ENCODE measurements at places on chromosomes 6 and 20. TPM values are rescaled to one million over a fixed set of nuclear protein-coding genes. Genes with fewer than 3 reads are reported as not detected.

MICB gene
- total RNA-seq, result 1.5 TPM

ASIP gene
- 0.99 TPM for total RNA-seq

HLA-DOB gene
- total RNA-seq, result not detected

PRPH2 gene
- 0.71 TPM for total RNA-seq

NR2E1 gene
- not detected for total RNA-seq

FAM50B gene
- total RNA-seq, result 9.6 TPM

TOX2 gene
- 0.27 TPM for total RNA-seq

RSPO4 gene
- total RNA-seq, result not detected

PRRT1 gene
- 3.6 TPM for total RNA-seq

SLC16A10 gene
- 0.95 TPM for total RNA-seq

SAMD10 gene
- 2.8 TPM for total RNA-seq

MBOAT1 gene
- 6.9 TPM for total RNA-seq

DNA sequence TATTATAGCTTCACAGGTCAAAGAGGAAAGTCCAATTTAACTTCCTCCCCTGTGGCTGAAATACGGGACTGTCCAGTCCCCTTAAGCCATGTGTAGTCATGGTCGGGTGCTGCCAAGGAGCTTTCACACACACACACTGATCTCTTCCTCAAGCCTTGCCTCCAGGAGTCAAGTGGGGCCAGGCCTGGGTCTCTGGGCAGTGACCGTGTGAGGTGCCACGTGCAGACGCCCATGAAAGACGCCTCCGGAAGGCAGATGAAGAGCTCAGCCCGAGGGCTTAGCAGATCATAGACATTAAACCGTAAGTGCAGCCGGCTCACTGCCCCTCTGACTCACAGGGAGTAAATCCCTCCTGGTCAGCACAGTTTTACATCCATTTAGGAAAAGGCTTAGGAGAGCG lies 4.2 kb downstream of the GABRR2 start:
- no peaks in the 10 kb centered on the region for H3K27me3 ChIP-seq
- H3K36me3 ChIP-seq, result no peaks in the 10 kb centered on the region
- H3K4me1 ChIP-seq, result peaks cover 24% of the 10 kb centered on the region
- no peak for DNase-seq
- no peak overlapping the region for H3K27ac ChIP-seq
- no peak overlapping the region for H3K4me3 ChIP-seq

DNA sequence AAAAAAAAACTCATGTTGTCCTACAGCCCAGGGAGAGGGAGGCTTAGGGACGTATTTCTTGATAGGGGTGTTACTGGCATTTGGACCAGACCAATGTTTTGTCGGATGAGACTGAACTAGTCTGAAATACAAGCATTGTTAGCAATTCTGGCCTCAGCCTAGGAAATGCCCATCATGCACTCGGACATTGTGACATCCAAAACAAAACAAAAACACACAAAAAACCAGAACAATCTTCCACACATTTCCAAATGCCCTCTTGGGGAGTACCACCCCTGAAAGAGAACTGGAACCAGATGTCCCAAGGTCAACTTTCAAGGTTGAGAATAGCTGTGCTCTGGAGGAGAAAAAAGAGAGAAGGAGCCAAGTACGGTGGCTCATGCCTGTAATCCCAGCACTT lies 299.1 kb upstream of the JARID2 start:
- no peaks in the 10 kb centered on the region for H3K27me3 ChIP-seq
- H3K27ac ChIP-seq, result no peak overlapping the region
- no peak overlapping the region for H3K4me3 ChIP-seq
- no peaks in the 10 kb centered on the region for H3K4me1 ChIP-seq
- H3K36me3 ChIP-seq, result no peaks in the 10 kb centered on the region
- no peak for DNase-seq

DNA sequence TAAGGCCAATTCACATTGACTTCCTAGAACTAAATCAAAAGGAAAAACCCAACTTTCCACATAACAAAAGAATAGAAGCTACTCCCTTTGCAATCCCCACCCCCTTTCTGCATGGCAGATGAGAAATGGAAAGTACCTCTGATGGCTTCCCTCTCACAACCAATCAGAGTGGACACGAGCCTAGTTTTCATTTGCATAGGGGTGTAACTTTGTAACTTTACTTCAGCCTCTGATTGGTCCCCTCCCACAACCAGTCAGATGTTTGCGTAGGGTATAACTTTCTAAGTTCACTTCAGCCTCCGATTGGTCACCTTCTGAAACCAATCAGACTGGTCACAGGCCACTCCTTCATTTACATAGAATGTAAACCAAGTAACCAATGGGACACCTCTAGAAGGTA lies 328.5 kb downstream of the CDH26 start:
- DNase-seq, result no peak
- no peak overlapping the region for H3K4me3 ChIP-seq
- H3K27ac ChIP-seq, result no peak overlapping the region

DNA sequence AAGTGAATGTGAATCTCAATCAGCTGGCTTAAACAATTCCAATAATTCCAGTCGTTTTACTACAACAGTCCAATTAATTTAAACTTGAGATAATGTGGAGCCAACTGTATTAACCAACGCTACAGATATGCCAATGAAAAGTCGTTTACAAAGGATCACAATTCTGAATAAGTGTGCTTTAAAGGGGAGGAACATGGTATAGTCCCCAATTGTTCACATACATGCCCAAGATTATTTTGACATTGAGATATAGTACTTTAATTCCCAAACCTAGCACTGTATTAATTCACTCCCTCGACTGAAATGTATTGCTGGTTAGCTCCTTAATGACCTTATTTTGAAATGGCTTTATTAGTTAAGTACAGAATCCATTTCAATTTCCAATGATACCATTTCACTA lies 2.5 kb downstream of the AKIRIN2 start:
- H3K27ac ChIP-seq, result peak overlapping the region; percentile 96
- peak overlapping the region; percentile 84 for H3K4me3 ChIP-seq
- DNase-seq, result no peak

GRCh38 chr6:136123468-136123867 lies 126.6 kb downstream of the MTFR2 start:
- no peak for DNase-seq
- no peaks in the 10 kb centered on the region for H3K36me3 ChIP-seq
- H3K27me3 ChIP-seq, result no peaks in the 10 kb centered on the region
- no peaks in the 10 kb centered on the region for H3K4me1 ChIP-seq
- no peak overlapping the region for H3K4me3 ChIP-seq

- no peaks in the 10 kb centered on the region for H3K4me1 ChIP-seq
- DNase-seq, result no peak
- no peaks in the 10 kb centered on the region for H3K27me3 ChIP-seq
Measured at GRCh38 chr6:91483415-91484105, 896.7 kb upstream of the MAP3K7 start.

DNA sequence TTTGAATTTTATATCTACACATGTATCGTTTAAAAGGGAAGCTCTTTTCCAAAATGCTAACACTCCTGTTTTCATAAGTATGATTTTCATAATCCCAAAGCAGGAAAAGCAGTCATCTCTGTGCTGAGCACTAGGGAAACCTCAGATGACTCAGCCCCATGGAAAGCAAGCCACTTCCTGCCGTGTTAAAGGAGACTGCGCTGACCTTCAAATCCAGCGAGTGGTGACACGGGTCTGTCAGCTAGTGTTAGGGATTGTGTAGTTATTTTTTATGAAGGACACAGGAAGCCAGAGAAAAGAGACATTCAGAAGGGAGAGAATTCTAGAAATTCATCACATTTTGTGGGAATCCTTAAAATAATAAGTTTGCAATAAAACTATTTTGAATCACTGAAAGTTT lies 57.0 kb upstream of the CD93 start:
- no peak overlapping the region for H3K4me3 ChIP-seq
- H3K36me3 ChIP-seq, result no peaks in the 10 kb centered on the region
- peak; percentile 76 for DNase-seq
- H3K4me1 ChIP-seq, result peaks cover 9% of the 10 kb centered on the region
- no peaks in the 10 kb centered on the region for H3K27me3 ChIP-seq

GRCh38 chr6:46048646-46049297 lies 33.1 kb upstream of the CLIC5 start:
- no peak overlapping the region for H3K4me3 ChIP-seq
- H3K27me3 ChIP-seq, result no peaks in the 10 kb centered on the region
- H3K27ac ChIP-seq, result no peak overlapping the region
- no peaks in the 10 kb centered on the region for H3K36me3 ChIP-seq
- DNase-seq, result no peak
- peaks cover 8% of the 10 kb centered on the region for H3K4me1 ChIP-seq

DNA sequence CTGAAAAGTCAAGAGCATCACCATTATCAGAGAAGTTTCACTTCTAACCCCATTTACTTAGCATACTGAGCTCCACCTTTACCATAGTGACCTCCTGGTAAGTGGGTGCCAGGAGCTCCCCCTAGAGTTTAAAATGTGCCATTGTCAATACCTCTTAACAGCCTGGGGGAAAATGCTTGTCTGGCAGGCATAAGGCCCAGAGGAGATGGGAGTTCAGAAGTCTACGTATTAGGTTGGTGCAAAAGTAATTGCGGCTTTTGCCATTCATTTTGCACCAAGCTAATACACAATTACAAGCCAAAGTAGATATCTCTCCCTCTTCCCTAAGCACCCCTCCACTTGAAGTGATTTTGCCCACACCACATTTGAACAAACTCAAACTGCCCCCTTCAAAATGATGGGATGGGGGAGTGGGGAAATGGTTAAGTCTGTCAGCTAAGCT lies 919.0 kb downstream of the KIF16B start:
- no peak for DNase-seq
- H3K4me3 ChIP-seq, result no peak overlapping the region
- H3K27ac ChIP-seq, result no peak overlapping the region
- H3K27me3 ChIP-seq, result no peaks in the 10 kb centered on the region

GRCh38 chr6:127938701-127939100 lies 37.8 kb upstream of the THEMIS start:
- H3K4me1 ChIP-seq, result no peaks in the 10 kb centered on the region
- no peak overlapping the region for H3K27ac ChIP-seq
- no peaks in the 10 kb centered on the region for H3K27me3 ChIP-seq
- no peaks in the 10 kb centered on the region for H3K36me3 ChIP-seq

GRCh38 chr6:36542041-36542440 lies 5.2 kb downstream of the STK38 start:
- no peaks in the 10 kb centered on the region for H3K27me3 ChIP-seq
- no peak overlapping the region for H3K4me3 ChIP-seq
- H3K27ac ChIP-seq, result no peak overlapping the region
- DNase-seq, result no peak

DNA sequence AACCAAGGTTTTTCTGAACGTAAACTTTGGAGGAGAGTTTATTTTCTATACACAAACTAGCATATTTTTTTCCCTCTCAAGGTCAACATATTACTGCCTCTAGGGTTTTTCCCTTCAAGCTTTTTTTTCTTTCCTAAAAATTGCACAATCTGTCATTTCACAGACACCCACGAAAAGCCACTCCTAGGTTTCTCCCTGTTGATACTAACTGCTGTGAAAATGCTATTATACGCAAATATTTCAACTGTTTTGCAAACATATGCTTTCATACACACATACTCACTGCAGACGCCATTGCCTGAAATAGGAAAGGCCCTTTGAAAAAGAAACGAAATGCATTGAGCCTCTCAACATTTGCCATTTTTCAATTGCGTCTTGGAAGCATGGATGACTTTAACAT lies 333.0 kb downstream of the CD83 start:
- H3K27me3 ChIP-seq, result no peaks in the 10 kb centered on the region
- H3K36me3 ChIP-seq, result no peaks in the 10 kb centered on the region
- no peak overlapping the region for H3K4me3 ChIP-seq
- no peak for DNase-seq
- H3K27ac ChIP-seq, result no peak overlapping the region

DNA sequence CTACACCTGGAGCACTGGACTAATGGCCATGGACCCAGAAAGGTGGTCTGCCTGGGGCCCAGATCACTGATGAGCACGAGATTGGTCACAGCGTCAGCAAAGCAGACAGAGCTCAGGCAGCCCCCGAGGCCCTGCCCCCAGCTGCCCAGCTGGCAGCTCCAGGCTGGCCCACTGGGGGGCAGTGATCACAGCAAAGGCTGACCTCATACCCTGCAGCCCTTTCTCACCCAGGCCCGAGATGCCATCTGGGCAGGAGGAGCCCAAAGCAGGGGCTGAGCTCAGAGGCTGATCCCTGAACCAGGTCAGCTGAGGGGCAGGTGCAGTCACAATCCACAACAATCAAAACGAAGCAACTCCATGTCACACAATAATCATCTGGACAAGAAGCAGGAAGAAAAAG lies 4.1 kb downstream of the MAP1LC3A start:
- no peaks in the 10 kb centered on the region for H3K36me3 ChIP-seq
- DNase-seq, result no peak
- H3K4me1 ChIP-seq, result no peaks in the 10 kb centered on the region
- H3K27ac ChIP-seq, result no peak overlapping the region
- no peaks in the 10 kb centered on the region for H3K27me3 ChIP-seq

DNA sequence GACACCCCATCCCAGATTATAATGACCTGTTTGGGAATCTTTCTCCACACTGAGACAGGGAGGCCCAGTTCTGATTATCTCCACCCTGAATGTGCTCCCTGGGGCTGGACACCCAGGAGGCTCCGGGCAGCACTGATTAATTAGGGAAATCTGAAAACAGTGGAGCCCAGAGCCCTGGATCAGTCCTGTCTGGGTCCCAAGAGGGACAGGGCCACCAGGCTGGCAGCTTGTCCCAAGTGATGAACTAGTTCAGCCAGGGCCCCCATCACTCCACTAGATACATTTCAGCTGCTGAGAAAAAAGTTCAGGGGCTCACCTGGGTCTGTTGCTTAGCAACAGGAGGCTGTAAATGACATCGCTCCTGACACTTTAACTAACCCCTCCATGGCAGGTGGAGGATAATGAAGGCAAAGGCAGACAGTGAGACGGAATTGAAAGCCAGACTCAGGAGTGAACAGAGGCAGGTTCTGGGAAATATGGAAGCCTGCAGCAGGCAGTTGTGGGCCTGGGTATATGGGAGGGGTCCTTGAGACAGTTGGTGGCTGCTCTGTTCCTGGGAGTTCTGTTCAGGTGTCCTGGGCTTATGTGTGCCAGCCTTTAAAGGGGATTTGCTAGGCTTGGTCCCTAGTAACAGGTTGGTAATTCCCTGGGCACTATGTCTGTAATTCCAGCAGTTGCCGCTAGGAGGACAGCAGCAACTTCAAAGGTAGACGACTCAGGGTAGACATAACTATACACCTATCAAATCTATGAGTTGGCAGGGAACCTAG lies 78.3 kb upstream of the CTNNBL1 start:
- DNase-seq, result no peak
- no peaks in the 10 kb centered on the region for H3K4me1 ChIP-seq
- no peak overlapping the region for H3K4me3 ChIP-seq
- H3K27ac ChIP-seq, result no peak overlapping the region

- no peak for DNase-seq
- H3K27ac ChIP-seq, result no peak overlapping the region
- no peaks in the 10 kb centered on the region for H3K36me3 ChIP-seq
Measured at GRCh38 chr6:42281570-42281969, 63.9 kb upstream of the MRPS10 start.
